B cell (primary cell): ENCODE measurements at places on chromosomes 5 and 9. TPM values are rescaled to one million over a fixed set of nuclear protein-coding genes. Genes with fewer than 3 reads are reported as not detected.

- no peaks in the 10 kb centered on the region for H3K4me1 ChIP-seq
- H3K27me3 ChIP-seq = no peaks in the 10 kb centered on the region
- H3K27ac ChIP-seq = no peak overlapping the region
- no peaks in the 10 kb centered on the region for H3K36me3 ChIP-seq
- H3K4me3 ChIP-seq = no peak overlapping the region
Measured at GRCh38 chr5:77129391-77129990, 42.4 kb upstream of the ZBED3 start.

Gene C5orf58
- not detected in 2 replicates for total RNA-seq

DNA sequence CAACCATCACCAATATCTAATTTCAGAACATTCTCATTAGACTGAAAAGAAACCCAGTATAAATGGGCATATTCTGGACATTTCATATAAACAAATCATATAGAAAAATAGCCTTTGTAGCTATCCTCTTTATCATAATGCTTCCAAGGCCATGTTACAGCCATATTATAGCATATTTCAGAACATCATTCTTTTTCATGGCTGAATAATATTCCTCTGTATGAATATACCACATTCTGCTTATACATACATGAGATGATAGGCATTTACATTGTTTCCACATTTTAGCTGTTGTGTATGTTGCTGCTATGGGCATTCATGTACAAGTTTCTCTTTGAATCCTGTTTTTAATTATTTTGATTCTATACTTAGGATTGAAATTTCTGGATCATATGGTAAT, 167.0 kb downstream of the FBXL17 start:
- H3K4me1 ChIP-seq = no peaks in the 10 kb centered on the region
- H3K36me3 ChIP-seq = no peaks in the 10 kb centered on the region
- H3K4me3 ChIP-seq = no peak overlapping the region
- no peak overlapping the region for H3K27ac ChIP-seq
- no peaks in the 10 kb centered on the region for H3K27me3 ChIP-seq

- peaks cover 3% of the 10 kb centered on the region for H3K36me3 ChIP-seq
- no peak overlapping the region for H3K4me3 ChIP-seq
- DNase-seq = no peak
- H3K27me3 ChIP-seq = no peaks in the 10 kb centered on the region
- no peak overlapping the region for H3K27ac ChIP-seq
Measured at GRCh38 chr5:149764086-149764485, 34.0 kb downstream of the PPARGC1B start.

Gene IL4
- total RNA-seq = not detected in 2 replicates

DNA sequence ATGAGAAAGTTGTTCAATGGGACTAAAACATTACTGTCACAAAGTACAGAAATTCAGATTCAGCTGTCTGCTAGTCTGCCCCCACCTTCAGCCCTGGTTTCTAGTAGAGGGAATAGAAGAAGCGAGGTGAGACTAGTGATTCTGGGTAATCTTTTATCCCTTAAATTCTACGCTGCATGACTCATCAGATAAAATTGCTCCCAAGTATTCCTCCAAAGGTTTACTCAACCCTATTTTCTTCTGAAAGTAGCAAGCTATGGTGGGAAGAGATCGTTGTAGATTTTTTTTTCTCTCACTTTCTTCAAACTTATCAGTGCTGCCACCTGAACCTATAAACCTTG, 318.9 kb upstream of the RIOK2 start:
- H3K27ac ChIP-seq = no peak overlapping the region
- no peak overlapping the region for H3K4me3 ChIP-seq

GRCh38 chr9:14313951-14314423, at the start of gene NFIB:
Gene NFIB (minus strand): TSS chr9:14314141. CDS start chr9:14313511, 630 bp downstream.
- peak; percentile 36 for DNase-seq
- peaks cover 26% of the 10 kb centered on the region for H3K4me1 ChIP-seq
- peak within 1 kb of the TSS; percentile 25 for H3K4me3 ChIP-seq
- no peak within 1 kb of the TSS for H3K27ac ChIP-seq

DNA sequence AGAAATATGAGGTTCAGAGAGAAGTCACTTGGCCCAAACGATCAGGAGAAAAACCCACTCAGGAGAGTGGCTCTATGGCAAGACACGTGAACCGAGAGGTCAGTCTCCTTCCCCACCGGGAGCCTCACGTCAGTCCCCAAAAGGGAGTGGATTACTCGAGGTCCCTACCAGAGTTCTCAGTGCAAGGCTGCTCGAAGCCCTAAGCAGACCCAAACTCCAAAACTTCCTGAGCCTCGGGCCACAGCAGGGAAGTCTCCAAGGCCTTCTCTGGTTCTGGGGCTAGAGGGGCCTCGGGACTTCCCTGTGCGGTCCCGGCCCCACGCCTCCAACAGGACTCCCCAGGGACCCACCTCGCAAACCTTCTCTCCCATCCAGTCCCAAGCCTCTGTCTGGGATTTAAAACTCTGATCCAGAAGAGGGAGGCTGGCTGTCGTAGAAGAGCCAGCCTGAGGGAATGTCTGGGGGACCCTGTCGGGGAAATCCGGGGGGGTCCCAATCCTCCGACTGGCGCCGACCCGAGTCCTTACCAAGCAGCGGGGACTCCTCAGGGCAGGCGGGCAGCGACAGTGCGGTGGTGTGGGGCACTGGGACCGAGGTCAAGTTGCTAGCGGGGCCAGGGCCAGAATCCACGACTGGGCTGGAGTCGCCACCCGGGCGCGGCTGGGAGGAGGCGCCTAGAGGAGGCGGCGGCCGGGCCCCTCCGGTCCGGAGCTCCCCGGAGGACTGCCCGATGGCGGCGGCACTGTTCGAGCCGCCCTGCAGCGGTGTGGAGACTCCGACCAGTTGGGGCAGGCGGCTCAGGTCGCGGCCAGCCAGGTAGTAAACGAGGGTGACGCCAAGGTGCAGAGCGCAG, 679 bp downstream of the B4GALT1 start:
- peaks cover 67% of the 10 kb centered on the region for H3K4me1 ChIP-seq
- peak overlapping the region; percentile 95 for H3K4me3 ChIP-seq
- no peaks in the 10 kb centered on the region for H3K36me3 ChIP-seq
- DNase-seq = peak; percentile 68

DNA sequence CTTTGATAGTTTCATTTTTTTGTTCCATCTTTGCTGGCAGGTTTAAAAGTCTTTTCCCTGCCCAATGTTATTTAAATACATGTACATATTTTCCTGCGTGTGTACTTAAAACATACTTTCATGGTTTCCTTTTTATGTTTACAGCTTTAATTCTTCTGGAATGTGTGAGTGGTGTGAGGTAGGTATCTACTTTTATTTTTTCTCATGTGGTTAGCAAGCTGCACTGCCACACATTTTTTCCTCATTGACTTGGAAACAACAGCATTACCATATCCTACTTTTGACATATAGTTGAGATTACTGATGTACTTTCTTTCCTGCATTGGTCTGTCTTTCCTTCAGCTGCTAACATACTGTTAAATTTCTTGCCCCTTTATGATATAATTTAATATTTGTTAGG, 51.4 kb upstream of the COL15A1 start:
- no peaks in the 10 kb centered on the region for H3K27me3 ChIP-seq
- H3K27ac ChIP-seq = no peak overlapping the region
- no peaks in the 10 kb centered on the region for H3K36me3 ChIP-seq
- H3K4me1 ChIP-seq = no peaks in the 10 kb centered on the region
- DNase-seq = no peak

Gene ADAMTSL1
- total RNA-seq = not detected in 2 replicates

Gene BTNL3
- not detected in 2 replicates for total RNA-seq

Gene ATP6V0E1
- total RNA-seq = 116 and 127 TPM in 2 replicates

Gene TLN1
- 272 and 280 TPM in 2 replicates for total RNA-seq

DNA sequence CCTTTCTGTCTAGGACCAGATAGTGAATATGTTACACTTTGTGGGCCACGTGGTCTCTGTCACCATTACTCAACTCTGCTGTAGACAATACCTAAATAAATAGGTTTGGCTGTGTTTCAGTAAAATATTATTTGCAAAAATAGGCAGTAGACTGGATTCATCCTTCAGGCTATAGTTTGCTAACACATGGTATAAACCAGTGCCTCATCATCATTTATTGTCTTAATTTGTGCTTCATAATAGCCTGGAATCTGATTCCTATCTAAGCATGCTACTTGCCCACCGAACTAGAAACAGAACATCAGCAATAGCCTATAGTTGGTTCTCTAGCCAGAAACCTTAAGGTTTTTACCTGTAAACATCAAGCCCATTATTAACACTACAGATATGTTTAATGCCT, 215.6 kb downstream of the FBXL7 start:
- DNase-seq = no peak
- no peak overlapping the region for H3K4me3 ChIP-seq
- H3K4me1 ChIP-seq = no peaks in the 10 kb centered on the region
- H3K36me3 ChIP-seq = no peaks in the 10 kb centered on the region

DNA sequence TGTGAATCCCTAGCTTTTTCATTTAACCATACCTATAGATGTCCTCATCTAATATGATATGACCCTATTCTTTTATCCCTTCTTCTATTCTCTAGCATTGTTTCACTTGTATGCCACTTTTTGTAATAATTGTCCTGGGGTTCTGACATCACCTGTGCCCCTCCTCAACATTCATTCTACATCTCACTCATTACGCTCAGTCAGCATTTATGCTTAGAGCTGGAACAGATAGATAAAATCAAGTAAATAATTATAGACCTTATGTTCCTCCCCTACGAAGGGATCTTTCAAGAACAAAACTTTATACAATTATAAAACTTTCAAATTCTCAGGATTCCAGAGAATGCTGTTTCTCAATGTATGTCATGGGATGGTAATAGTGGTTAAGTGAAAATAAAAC, 18.0 kb downstream of the GABRA6 start:
- DNase-seq = no peak
- no peaks in the 10 kb centered on the region for H3K4me1 ChIP-seq

Gene SPINK6
- total RNA-seq = not detected in 2 replicates

Gene RANBP3L
- total RNA-seq = not detected in 2 replicates

DNA sequence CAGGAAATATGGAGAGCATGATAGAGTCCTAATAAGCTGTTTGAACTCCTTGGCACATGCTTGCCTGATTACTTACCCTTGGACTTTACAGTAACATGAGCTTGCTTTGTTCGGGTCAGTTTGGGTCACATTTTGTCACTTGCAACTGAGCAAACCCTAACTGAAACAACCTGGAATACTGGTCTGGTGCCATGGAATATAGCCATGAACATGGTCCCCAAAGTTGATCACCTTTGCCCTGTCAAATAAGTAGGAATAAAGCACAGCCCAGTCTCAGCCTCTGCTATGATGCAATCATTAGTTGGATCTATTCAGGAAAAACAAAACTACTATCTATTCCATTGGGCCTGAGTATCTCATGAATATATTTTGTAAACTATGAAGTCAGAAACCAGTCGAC, 18.2 kb downstream of the CDO1 start:
- H3K27me3 ChIP-seq = no peaks in the 10 kb centered on the region
- H3K4me1 ChIP-seq = no peaks in the 10 kb centered on the region
- DNase-seq = no peak
- no peaks in the 10 kb centered on the region for H3K36me3 ChIP-seq
- no peak overlapping the region for H3K27ac ChIP-seq
- no peak overlapping the region for H3K4me3 ChIP-seq

DNA sequence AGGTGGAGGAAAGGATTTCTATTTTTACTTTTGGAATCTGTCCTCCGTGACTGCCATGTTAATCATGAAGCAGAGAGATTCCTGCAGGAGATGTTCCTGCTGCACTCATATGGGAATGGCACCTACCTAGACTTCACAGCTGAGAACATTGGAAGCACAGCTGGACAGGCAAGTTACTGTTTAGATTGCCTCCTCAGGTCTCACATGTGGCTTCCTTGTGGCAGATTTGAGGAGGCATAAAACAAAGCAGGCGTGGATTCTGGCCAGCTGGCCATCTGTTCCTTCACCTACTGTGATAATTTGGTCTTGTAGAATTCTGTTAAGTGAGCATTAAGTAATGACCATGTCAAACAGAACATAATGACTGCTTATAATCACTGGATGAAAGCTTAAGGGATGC, 193.4 kb downstream of the EDIL3 start:
- no peak overlapping the region for H3K4me3 ChIP-seq
- H3K27me3 ChIP-seq = no peaks in the 10 kb centered on the region
- no peak overlapping the region for H3K27ac ChIP-seq
- no peaks in the 10 kb centered on the region for H3K4me1 ChIP-seq

Gene GDNF
- not detected in 2 replicates for total RNA-seq

- DNase-seq = no peak
- H3K4me1 ChIP-seq = no peaks in the 10 kb centered on the region
- H3K27me3 ChIP-seq = no peaks in the 10 kb centered on the region
- no peak overlapping the region for H3K27ac ChIP-seq
- no peaks in the 10 kb centered on the region for H3K36me3 ChIP-seq
Measured at GRCh38 chr9:108468364-108468763, 387.4 kb downstream of the ACTL7B start.

Gene DAB2
- 0.47 and 0.97 TPM in 2 replicates for total RNA-seq

- no peaks in the 10 kb centered on the region for H3K27me3 ChIP-seq
- no peak for DNase-seq
- H3K36me3 ChIP-seq = no peaks in the 10 kb centered on the region
- no peak overlapping the region for H3K27ac ChIP-seq
Measured at GRCh38 chr5:174550026-174550425, 174.4 kb upstream of the MSX2 start.

DNA sequence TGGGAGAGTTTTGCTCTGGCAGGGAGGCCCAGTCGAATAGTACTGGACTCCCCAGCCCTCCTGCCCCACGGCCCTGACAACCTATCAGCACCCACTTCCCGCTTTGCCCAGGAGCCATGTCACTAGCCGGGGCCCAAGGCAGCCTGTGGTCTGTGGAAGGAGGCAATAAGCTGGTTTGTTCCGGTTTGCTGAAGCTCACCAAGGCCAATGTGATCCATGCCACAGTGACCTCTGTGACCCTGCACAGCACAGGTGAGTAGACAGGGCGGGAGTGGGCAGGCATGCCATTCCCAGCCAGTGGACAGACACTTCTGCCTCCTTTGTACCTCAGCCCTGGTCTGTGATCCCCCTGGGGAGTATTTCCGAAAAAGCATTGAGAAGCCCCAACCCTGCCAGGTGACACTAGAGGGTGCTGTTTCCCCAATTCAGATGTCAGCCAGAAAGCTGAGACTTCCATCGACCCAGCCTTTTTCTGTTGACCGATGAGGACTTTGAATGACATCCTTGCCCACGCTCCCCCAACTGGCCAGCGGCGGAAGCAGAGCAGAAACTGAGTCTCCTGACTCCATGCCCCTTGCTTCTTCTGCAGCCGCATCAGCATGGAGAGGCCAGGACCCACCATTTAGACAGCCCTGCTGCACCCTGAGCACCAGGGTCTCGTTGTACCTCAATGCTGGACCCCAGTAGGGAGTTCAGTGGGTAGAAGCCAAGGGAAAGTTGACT, 9.6 kb downstream of the PCYOX1L start:
- H3K36me3 ChIP-seq = no peaks in the 10 kb centered on the region
- H3K27ac ChIP-seq = no peak overlapping the region
- no peaks in the 10 kb centered on the region for H3K4me1 ChIP-seq
- no peak overlapping the region for H3K4me3 ChIP-seq
- no peaks in the 10 kb centered on the region for H3K27me3 ChIP-seq
